ENCODE measurements at places on chromosomes 5 and 9. TPM values are rescaled to one million over a fixed set of nuclear protein-coding genes. Genes with fewer than 3 reads are reported as not detected.

DNA sequence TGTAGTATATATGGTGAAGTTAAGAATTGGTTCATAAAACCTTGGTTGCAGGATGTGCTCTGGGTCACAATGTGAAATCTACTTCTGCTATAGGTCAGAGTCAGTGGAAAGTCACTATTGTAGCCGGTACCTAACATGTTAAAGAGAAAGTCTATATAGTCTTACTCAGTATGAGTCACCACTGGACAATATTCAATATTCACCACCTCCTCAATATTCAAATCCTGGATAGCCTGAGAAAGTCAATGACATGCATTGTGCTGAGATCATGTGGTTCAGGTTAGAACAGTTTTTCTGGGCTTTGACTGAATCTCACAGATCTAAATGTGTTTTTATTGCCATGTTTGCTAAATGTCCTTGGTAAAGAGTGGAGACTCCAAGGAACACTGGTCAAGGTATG lies 108.8 kb downstream of the HMHB1 start:
- H3K4me1 ChIP-seq: no peaks in the 10 kb centered on the region
- H3K4me3 ChIP-seq: no peak overlapping the region
- no peaks in the 10 kb centered on the region for H3K36me3 ChIP-seq

GRCh38 chr9:135418161-135418560 lies 61.4 kb upstream of the PPP1R26 start:
- no peak overlapping the region for H3K27ac ChIP-seq
- DNase-seq: no peak
- H3K36me3 ChIP-seq: no peaks in the 10 kb centered on the region
- H3K27me3 ChIP-seq: no peaks in the 10 kb centered on the region

GRCh38 chr9:31388660-31389059 lies 995.8 kb upstream of the ACO1 start:
- no peaks in the 10 kb centered on the region for H3K27me3 ChIP-seq
- no peaks in the 10 kb centered on the region for H3K4me1 ChIP-seq
- no peak overlapping the region for H3K27ac ChIP-seq
- no peak for DNase-seq
- no peaks in the 10 kb centered on the region for H3K36me3 ChIP-seq

DNA sequence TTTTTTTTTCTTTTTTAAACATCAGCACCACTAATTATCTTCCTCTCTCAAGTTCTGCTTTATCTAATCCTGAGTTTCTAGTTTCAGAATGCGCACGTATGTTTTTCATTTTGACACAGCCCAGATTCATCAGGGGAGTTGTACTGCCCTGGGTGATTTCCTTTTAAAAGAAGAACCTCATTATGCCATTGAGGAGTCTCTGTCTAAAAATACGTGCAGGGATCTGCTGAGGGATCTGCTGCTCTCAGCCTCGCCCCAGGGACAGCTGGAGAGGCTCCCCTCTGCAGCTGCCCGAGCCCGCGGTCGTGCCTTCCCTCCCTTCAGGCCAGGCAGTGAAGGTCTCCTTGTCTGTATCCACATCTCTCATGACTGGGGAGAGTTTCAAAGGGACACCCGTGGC lies 273.1 kb downstream of the ARHGEF28 start:
- H3K36me3 ChIP-seq: no peaks in the 10 kb centered on the region
- no peak overlapping the region for H3K27ac ChIP-seq
- DNase-seq: no peak
- H3K27me3 ChIP-seq: no peaks in the 10 kb centered on the region

DNA sequence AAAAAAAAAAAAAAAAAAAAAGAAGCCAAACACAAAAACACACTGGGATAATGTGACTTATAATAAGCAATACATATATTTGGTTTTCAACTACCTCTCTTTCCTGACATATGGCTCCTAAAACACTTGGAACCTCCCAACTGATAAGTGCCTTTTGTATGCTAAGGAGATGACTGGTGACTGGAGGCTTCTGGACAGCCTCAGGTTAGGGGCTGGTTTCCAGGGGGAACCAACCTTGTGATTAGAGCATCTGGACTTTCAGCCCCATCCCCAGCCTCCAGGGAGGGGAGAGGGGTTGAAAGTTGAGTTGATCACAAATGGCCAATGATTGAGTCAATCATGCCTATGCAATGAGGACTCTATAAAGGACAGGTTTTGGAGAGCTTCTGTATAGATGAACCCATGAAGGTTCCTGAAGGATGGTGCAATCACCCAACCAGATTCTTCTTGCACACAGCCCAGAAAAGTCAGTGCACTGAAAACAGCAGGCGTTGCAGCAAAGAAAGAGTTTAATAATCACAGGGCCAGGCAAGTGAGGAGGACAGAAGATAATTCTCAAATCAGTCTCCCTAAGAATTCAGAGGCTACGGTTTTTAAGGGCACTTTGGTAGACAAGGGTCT lies 276.7 kb downstream of the AUH start:
- H3K4me3 ChIP-seq: no peak overlapping the region
- H3K27me3 ChIP-seq: no peaks in the 10 kb centered on the region
- DNase-seq: no peak
- H3K36me3 ChIP-seq: no peaks in the 10 kb centered on the region
- H3K4me1 ChIP-seq: no peaks in the 10 kb centered on the region

DNA sequence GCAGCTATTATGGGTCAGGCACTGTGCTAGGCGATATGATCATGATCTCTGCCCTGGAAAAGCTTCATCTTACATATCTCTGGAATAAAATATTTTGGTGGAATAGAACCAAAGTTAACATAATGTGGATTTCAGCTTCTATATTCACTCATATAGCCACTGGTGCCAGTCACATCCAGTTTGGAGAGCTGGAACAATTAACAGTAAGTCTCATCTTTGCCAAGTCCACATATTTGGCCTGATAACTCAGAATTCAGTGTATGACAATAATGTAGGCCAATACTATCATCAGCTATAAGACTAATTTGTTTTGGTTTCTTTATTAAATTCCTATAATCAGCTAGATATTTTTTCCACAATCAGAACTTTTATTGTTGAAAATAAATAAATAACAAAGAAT lies 5.9 kb upstream of the FAM13B start:
- H3K27me3 ChIP-seq: no peaks in the 10 kb centered on the region
- H3K4me1 ChIP-seq: no peaks in the 10 kb centered on the region
- no peak for DNase-seq
- H3K4me3 ChIP-seq: no peak overlapping the region
- H3K36me3 ChIP-seq: no peaks in the 10 kb centered on the region
- no peak overlapping the region for H3K27ac ChIP-seq

DNA sequence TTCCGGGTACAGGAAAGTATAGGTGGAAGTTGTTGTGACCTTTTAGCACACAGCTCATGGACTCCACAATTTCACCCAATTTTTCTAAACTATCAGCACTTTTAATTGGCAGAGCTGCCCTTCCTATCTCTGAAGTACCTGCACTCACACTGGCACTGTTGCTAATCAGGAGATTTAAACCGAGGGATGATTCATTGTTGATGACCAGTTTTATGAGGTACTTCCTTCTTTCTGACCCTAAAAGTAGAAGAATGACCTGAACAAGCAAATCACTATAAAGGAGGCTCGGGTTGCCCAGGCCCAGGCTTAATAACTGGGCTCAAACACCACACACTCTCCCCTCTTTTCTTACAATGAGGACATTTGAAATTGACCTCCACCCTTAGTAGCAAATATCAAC lies 105.9 kb downstream of the KCNN2 start:
- no peak overlapping the region for H3K4me3 ChIP-seq
- H3K4me1 ChIP-seq: peaks cover under 1% of the 10 kb centered on the region
- H3K27me3 ChIP-seq: no peaks in the 10 kb centered on the region
- no peak overlapping the region for H3K27ac ChIP-seq
- H3K36me3 ChIP-seq: no peaks in the 10 kb centered on the region

The EGFL7 gene
- total RNA-seq: 118 TPM

The SCGB3A1 gene
- total RNA-seq: 412 TPM

The HMMR gene
- total RNA-seq: 1.7 TPM

The PCDHA9 gene
- total RNA-seq: 0.51 TPM

The PCDHA5 gene
- total RNA-seq: 0.14 TPM

The HAVCR2 gene
- total RNA-seq: 1.8 TPM
